ENCODE measurements at places on chromosomes 5 and 9. TPM values are rescaled to one million over a fixed set of nuclear protein-coding genes. Genes with fewer than 3 reads are reported as not detected.

Gene MYMK
- not detected for total RNA-seq

Gene IFNA2
- total RNA-seq, result not detected

Gene FYB1
- total RNA-seq, result not detected

Gene THBS4
- 1.5 TPM for total RNA-seq

Gene HNRNPK
- 497 TPM for total RNA-seq

Gene SLC35A4
- total RNA-seq, result 79.6 TPM

Gene ACOT12
- not detected for total RNA-seq

Gene NMUR2
- not detected for total RNA-seq

Gene GPSM1
- 32.5 TPM for total RNA-seq

Gene KCNV2
- not detected for total RNA-seq

Gene LECT2
- total RNA-seq, result not detected

Gene PCDHB16
- 10.8 TPM for total RNA-seq

Data from osteocyte (in vitro differentiated cells).